ENCODE measurements at places on chromosomes 5 and 9.

DNA sequence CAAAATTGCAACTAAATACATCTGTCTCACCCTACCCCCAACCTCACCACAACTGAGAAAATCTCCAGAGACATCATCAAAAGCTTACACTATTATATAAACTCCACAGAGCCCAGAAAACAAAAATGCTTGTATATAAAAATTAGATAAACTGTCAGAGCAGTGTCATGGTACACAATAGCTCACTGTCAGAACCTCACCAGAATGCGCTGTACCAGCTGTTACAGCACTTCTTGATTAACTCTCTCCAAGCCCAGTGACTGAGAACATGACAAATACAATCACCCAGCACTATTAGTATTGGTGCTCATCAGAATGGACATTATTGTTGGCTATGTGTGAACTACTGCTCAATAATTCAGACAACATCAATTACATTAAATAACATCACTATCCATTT lies 65.7 kb downstream of the ZDHHC21 start:
- DNase-seq, result no peak

- no peak for DNase-seq
Measured at GRCh38 chr9:134847752-134848432, 32.7 kb upstream of the FCN2 start.

DNA sequence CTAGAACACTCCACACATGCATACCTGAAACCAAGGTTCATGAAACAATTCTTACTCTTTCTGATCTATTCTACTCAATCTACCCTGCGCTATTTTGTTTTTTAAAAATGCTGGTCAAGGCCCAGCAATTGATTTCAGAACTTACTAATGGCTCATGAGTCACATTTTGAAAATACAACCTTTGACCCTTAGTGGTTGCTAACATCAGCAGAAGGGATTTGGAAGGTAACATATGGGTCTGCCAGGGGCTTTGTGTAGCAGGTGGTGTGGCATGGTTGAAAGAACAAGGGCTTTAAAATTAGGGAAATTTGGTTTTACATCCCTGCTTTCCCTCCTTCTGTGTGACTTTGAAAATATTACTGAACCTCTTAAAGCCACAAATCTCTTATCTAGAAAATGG lies 101.4 kb downstream of the ATG10 start:
- no peak for DNase-seq

- DNase-seq, result no peak
Measured at GRCh38 chr9:82418334-82418733, 429.8 kb downstream of the SPATA31D1 start.

DNA sequence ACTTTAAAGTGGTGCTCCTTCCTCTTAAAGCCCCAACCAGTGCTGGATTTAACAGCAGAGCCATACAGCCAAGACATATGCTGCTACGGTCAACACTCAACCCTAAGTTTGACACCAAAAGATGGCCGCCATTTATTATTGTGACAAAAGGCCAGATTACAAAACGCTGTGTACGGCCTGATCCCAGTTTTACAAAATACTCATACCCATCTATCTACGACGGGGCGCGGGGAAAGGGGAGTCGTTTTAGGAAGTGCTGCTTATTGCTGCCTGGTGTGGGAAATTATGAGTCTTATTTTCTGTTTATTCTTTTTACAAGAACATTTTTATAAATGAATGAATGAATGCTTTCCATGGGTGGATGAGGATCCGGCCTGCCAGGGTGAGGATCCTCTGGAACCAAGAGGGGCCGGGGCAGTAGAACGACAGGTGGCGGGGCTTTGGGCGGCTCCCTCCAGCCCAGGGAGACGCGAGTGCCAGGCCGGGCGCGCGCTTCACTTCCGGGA lies 457 bp upstream of the IDNK start:
- DNase-seq, result peak; percentile 48

DNA sequence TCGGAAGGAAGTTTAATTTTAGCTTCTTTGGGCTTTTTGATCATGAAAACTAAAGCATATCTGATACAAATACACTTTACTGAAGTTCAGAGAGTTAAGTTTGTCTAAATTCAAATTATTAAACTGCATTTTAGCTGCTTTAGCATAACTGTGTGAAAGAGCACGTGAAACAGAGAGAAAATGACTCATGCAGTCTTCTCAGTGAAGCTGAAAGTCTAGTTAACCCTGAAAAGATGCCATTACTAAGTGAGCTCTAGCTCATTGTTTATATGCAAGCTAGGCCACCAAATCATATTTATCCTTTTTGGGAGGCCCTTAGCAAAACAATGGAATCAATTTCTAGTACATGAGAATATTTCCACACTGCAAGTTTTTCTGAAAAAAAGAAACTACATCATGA lies 27.6 kb downstream of the TPD52L3 start:
- no peak for DNase-seq

GRCh38 chr9:8857068-8857925 lies 1057.7 kb upstream of the DMAC1 start:
- no peak for DNase-seq

DNA sequence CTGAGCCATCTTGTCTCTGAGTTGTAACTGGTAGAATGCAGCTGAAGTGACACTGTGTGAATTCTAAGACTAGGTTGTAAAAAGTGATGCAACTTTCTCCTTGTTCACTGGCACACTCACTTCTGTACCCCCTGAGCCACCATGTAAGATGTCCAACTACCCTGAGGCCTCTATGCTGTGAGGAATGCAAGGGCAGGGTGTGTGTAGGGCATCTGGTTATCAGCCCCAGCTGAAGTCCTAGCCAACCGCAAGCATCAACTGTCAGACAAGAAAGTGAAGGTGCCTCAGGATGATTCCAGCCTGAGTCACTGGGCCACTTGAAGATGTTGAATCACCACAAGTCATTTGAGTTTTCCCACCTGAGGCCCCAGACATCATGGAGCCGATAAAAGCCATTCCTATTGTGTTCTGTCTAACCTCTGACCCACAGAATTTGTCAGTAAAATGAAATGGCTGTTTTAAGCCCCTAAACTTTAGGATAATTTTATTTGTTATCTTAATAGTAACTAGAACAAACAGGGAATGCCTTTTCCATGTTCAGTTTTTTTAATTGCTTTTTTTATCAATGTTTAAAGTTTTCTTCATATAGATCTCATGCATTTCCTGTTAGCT lies 18.7 kb upstream of the RHOBTB3 start:
- DNase-seq, result no peak

GRCh38 chr5:140420665-140421361 lies 19.2 kb downstream of the ANKHD1 start:
- no peak for DNase-seq

DNA sequence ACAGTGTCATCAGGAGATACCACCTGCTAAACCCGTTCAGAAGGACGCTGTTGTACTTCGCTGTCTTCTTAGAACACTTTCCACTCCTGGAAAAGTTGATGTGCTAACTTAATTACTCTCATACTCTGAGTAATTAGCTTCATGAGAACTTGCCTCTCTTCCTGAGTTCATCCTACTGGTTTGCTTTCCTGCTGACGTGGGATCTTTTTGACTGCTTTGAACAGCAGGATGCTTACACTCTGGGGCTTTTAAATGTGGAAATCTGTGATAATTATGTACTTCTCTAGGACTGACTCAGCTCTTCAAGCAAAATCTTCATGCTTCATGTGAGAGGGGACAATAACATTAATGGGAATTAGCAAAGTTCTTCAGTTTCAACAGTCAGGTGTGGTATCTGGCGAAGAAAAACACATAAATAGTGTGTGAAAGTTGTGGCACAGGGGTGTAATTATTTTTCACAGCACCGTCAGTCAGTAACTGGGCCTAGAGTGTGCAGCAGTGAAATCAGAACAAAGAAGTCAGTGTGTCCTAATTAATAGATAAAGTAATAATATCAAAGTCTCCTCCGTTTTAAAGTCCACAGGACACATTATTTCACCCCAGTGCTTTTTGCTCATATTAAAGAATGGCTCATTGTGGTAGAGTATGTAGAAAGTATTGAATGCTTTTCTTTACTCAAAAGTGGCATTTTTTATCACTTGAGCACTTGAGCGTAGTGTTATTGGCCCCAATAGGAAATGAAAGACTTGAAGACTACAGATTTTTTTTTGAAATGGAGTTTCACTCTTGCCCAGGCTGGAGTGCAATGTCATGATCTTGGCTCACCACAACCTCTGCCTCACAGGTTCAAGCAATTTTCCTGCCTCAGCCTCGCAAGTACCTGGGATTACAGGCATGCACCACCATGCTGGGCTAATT lies 140.9 kb upstream of the DMRT1 start:
- DNase-seq, result no peak

DNA sequence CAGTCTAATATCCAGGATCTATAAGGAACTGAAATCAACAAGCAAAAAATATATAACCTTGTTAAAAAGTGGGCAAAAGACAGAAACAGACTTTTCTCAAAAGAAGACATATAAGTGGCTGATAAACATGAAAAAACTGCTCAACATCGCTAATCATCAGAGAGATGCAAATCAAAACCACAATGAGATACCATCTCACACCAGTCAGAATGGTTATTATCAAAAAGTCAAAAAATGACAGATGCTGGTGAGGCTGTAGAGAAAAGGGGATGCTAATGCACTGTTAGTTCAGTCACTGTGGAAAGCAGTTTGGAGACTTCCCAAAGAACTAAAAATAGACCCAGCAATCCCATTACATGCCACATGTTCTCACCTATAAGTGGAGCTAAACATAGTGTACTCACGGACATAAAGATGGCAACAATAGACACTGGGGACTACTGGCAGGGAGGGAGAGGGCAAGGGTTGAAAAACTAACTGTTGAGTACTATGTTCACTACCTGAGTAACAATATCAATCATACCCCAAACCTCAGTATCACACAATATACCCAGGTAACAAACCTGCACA lies 11.7 kb upstream of the TSSK1B start:
- DNase-seq, result no peak

GRCh38 chr5:168793841-168794837 lies 215.0 kb upstream of the PANK3 start:
- DNase-seq, result no peak

GRCh38 chr5:43192558-43193180 lies 644 bp downstream of the NIM1K start:
- DNase-seq, result no peak

DNA sequence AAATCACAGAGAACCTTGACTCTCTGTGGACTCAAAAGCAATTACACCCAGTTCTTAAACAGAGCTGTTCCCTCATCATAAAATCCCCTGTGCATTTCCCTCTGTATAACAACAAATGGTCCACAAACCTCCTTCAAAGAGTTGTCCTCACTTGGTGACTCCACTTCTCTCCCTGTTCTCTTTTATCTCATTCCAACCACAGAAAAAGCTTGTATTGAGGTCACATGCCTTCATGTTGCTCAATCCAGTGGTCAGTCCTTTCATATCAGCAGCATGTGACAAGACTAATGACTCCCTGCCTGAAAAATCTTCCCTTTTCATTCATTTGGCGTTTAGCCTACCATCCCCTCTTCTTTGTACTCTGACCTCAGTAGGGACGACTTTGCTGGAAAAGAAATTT lies 158.0 kb downstream of the DEPDC1B start:
- no peak for DNase-seq

- no peak for DNase-seq
Measured at GRCh38 chr5:33367416-33367815, 73.3 kb upstream of the TARS1 start.

DNA sequence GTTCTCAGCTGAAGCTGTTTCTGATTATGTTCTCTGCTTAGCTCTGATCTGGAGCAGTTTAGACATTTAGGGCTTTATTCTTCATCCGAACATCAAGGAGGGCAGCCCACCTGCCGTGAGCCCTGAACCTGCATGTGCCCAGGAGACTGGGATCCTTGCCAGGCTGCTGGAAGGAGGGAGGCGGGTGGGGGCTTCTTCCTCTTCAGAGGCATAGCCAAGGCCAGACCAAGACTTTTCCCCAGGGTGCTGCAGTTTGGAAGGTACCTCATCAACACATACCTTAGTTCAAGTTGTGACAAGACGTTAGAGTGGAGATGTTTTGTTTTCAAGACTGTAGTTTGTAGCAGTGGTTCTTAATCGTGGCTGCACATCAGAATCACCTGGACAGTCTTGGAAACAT lies 64.9 kb downstream of the RALGPS1 start:
- no peak for DNase-seq

- no peak for DNase-seq
Measured at GRCh38 chr5:5456858-5457257, 34.4 kb downstream of the ICE1 start.

DNA sequence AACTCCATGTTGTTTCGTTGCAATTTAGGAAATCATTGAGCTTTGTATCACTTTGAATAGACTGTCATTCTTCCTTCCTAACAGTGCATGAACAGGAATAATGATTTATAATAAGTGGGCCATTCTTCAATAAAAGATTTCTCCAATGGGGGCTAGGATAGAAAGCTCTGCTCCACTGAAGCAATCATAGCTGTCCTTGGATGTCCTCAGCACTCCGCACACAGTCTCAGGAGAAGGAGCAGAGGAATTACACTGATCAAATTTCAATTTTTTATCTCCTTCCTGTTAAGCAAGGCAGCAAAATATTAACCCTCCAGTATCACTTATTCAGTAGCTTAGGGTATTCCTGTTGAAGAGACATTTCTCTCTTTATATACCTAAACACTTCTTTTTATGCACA lies 532.7 kb upstream of the ST8SIA4 start:
- no peak for DNase-seq

DNA sequence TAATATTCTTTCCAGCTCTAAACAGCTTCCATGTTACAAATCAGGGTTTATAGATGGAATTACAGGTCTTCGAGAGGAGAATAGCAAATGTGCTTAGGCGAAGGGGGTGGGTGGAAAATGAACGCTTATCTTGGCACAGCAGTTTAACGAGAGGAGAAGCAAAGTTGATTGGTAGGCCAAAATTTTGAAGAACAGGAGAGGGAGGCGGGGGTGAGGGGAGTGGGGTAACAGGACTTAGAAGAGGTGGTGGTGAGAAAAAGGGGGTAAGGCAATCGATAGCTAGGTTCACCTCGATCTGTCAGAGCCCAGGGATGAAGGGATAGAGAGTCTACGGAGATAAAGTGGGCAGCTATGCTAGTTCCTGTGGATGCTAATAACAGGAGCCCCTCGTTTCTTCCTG lies 764 bp downstream of the ANKRA2 start:
- DNase-seq, result no peak

DNA sequence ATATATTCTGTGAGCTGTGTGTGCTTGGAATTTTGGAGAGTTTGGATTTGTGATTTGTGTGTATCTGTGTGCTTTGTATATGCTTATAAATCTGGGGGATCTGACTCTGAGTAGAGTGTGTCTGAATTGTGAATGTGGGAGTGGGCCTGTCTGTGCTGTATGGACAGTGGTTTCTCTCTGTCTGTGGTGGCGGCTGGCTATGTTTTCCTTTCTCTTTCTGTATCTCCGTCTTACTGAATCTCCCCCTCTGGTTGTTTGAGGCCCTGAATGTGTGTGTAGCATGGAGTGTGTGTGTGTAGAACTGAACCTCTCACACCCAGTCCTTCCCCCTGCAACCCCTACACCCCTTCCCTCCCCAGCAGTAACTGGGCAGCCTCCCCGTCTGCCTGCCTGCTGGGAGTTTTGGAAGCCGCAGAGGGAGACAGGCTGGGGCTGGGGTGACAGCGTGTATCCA lies 4.7 kb downstream of the CXXC5 start:
- no peak for DNase-seq

- no peak for DNase-seq
Measured at GRCh38 chr9:90285946-90286345, 356.7 kb downstream of the DIRAS2 start.
